ENCODE measurements at places on chromosomes 3 and 15.

DNA sequence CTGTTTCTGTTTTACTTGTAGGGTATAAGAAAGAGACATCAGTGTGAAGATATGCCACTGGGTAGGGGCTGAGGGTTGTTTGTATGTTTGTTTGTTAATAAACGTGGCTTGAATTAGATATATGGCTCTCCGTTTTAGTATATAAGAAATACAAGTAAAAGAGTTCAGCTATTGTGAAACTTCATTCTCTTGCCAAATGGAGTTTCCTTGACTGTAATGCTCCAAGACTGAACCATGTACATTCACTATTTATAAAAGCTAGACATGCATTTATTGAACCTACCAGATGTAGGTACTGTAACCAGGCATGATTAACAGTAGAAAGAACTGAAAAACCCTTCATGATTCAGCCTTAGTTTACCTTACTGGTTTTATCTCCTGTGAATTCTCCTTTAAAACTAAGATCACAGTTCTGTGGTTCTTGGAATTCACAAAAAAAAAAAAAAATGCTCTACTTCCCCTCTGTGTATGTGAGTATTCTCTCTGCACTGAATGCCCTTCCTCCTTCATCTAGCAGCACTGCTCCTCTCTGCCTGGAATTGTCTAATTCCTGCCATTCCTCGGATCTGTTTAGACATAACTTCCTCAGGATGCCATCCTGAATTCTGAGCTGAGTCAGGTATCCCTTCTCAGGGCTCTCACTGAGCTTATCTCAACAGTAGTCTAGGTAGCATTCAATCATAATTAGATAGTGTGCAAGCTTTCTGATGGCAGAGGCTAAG is 504.4 kb downstream of the FHIT start:
- no peak for DNase-seq

- DNase-seq, result no peak
Measured at GRCh38 chr3:129989414-129989813, 14.9 kb downstream of the TRH start.

GRCh38 chr3:152595975-152596821 is 238.7 kb upstream of the P2RY1 start:
- DNase-seq, result peak; percentile 94

- no peak for DNase-seq
Measured at GRCh38 chr3:174098746-174099145, 701.2 kb downstream of the NLGN1 start.

DNA sequence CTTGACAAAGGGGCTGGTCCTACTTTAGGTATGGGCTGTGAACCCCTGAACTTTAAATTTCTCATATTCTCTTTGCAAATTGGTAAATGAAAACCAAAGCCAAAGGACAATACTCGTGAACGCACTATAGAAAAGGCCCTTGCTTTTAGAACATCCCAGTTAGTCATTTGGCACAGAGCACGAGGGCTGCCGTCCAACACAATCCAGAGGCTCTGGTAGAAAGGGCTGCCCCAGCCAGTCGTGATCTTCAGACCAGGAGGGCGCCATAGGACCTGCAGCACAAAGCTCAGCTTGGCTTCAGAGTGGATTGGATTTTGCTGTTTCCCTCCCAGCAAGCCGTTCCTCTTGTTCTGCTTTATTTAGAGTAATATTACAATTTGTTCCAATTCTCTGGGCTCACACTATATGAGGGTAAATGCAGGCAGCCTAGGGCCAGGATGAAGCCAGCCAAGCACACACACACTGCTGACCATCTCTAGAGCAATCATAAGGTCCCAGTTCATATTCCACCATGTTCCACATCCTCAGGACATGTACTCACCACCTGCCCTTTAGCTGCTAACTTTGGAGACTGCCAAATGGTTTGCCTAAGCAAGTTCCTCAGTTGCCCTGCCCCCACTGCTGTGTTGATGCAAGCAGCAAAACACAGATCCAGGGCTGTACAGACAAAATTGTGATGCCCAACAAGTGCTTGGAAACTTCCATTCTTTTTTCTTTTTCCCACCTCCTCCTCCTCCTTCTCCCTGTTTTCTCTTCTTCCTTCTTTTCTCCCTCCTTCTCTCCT is 6.0 kb upstream of the BFSP2 start:
- no peak for DNase-seq
